ENCODE measurements at places on chromosomes 16 and 17.

DNA sequence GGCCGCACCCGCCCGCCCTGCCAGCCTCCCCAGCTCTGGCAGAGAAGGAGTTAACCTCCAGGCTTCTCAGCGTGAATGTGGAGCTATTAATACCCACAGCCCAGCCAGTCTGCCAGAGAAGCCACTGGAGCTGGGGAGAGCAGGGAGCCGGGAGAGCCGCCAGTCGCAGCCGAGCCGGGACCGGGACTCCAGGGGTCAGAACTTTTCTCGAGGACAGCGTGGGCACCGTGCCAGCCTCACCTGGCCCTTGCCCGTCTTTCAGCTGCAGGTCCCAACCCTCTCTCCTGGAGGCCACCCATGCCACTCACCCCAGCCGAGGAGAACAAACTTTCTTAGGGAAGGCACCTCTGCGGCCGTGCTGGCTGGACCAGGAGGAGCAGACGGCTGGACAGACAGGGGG lies 33.8 kb upstream of the SBK1 start:
- DNase-seq = no peak

DNA sequence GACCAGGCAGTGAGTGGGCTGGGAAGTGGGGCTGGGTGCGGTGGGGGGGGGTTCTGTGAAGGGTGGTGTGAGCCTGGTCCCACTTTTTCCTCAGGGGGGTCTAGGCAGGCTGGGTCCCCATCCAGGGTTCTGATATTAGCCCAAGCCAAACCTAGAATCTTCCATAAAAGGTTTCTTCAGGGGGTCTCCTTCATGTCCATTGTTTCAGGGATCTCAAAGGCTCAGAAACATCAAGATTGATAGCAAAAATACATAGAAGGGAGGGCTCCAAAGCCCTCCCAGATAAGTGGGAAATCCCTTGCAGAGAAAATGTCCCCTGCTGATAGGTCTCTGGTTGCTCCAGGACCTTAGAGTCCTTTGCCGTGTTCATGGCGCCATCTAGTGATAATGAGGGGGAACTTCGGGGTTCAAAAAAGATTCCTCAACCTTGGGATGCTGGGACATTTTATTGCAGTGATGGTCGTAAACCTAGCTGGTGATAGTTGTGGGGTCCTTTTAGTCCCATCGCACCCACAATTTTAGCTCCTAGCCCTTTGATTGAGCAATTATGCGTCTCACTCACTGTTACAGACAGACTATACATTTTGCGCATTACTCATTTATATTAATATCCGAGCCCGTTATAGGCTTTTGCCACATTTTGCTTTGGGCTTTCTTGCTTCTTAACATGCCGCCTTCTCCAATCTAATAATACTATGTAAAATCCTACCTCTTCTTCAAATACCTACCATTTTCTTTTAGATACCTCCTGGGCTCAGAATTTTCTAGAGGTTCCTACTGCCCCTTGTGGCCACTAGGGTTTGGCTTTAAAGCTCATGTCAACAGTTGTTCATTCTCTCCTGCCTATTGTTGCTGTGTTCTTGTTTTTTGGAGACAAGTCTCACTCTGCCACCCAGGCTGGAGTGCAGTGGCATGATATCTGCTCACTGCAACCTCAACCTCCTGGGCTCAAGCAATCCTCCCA lies 35.1 kb downstream of the IGF2BP1 start:
- peak; percentile 40 for DNase-seq

DNA sequence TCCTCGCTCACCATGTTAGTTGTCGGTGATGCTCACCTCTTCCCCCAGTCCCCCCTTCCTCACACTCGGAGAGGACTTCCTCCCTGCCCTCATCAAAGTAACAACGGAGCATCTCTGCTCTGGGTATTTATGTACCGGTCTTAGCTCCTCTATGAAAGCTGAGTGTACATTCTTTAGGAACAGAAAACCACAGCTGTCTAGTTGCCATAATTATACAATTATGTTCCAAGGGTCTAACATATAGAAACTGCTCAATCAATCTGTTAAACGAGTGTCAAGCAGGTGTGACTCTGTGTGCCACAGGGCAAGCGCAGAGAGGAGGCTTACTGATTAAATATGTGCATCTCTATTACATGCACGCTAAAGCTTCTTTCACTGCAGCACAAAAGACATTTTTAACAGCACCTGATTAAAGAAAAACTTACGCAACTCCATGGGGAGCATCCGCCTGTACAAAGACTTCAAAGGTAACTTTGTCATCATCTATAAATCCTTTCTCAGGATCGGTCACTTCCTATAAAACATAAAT lies 37.8 kb downstream of the LITAFD start:
- DNase-seq = no peak

GRCh38 chr16:70588565-70588964 lies 57.8 kb upstream of the IL34 start:
- DNase-seq = no peak

DNA sequence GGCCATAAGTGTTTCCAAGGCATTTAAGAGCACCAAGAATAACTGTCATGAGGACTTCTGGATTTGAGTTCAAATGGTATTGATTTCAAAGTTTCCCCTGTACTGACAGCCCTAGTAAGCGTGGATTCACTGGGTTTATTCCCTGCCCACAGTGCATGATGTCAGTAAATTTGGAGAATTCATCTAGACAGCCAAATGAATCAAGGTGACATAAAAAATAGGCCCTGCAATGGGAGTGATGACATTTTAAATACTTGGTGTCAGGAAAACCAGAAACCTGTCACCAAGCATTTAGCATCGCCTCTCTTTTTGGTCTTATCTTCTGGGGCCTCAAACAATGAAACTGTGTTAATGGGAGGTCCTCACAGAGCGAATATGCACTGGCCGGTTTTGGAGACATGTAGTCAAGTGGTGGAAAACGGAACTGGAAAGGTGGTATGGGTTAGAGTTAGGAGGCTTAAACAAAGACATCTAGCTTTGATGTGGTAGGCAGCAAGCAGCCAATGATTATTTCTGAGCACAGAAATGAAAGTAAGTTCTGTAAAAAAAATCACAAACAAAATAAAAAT lies 29.1 kb downstream of the COG4 start:
- no peak for DNase-seq

- DNase-seq = no peak
These were observed 78.2 kb downstream of the HLF start for GRCh38 chr17:55342800-55343585.

DNA sequence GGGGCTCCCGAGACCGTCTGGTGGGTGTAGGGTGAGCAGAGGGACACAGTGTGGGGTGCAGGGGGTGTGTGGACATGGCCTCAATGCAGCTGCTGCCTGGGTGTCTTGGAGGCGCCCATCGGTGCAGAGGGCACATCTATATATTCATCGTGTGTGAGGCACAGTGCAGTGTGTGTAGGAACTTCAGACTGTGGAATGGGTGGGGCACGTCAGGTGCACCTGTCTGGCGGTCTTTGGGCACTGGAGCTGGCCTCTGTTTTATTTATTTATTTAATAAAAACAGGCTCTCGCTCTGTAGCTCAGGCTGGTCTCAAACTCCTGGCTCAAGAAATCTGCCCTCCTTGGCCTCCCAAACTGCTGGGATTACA lies 16.8 kb downstream of the LASP1 start:
- DNase-seq = no peak

DNA sequence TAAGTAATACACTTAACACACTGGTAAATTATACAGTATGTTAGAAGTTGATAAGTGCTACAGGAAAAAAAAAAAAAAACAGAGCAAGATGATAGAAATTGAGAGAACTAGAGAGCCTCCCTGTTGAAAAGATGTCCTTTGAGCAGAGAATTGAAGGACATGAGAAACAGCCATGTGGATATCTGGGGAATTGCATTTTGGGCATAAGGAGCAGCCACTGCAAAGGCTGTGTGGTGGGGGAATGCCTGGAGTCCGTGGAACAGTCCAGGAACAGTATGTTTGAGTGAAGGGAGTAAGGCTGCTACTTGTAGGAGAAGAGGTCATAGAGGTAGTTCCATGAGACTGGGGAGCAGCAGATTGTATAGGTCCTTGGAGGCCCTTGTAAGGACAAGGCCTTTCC lies 178.4 kb downstream of the FTO start:
- DNase-seq = no peak

GRCh38 chr16:59324462-59324861 lies 590.3 kb upstream of the GOT2 start:
- no peak for DNase-seq

Data from non-pigmented ciliary epithelial cell (primary cell).